ENCODE measurements at places on chromosomes 6 and 20.

DNA sequence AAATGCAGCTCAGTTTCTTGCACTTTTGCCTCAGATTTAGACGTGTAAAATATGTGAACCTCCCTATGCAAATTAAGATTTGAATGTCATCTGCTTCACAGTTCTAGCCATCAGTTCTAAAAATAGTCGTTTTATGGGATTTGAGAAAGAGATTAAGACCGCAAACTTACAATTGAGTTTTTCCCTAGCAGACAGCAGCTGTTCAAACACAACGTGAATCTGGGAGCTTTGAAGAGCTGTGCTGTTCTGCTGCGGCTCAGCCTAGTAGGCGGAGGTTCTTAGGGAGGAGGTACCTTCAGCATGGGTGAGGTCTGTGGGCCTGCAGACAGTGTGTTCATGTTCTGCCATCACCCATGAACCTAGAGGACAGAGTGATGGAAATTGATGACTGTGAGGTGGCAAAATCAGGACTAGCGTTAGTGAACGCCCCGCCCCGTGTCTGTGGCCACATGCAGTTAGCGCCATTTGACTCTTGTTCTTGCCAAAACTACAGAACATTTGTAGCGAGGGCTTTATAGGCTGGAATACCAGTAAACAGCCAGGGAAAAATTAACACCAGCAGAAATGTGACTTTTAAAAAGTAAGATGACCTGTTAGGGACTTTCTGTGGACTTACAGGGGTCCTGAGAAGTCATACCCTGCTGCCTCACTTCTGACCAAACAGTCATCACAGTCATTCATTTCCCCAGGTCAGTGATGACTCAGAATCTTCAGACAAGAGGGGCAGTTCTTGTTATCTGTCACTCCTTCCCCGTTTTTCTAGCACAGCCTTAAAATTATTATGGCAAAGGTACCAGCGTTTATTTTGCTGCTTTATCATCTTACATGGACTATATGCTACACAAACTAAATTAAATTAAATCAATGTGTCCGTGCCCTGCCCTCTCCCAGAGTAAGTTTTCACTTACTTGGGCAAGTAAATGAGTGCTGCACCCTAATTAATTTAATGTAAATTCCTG is 84.3 kb upstream of the TMEM181 start:
- DNase-seq = no peak

GRCh38 chr6:96624957-96625356 is 62.0 kb downstream of the FHL5 start:
- no peak for DNase-seq

DNA sequence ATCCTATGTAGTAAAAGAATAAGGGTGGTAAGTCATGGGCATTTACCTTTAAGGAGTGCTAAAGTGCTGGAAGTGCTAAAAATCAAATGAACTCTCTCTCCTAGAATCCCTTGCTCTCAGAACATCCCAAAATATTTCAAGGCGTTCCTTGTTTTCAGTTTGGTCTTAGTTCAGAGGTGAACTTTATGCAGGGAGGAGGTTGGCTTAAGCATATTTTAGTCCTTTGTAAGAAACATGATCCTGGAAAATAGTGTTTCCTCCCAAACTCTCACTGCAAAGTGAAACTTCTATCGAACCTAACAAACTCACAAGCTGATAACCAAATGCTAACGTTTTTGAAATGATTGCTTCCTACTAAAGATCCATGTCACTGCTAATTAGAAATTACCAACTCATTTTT is 231.4 kb downstream of the FOXC1 start:
- no peak for DNase-seq

DNA sequence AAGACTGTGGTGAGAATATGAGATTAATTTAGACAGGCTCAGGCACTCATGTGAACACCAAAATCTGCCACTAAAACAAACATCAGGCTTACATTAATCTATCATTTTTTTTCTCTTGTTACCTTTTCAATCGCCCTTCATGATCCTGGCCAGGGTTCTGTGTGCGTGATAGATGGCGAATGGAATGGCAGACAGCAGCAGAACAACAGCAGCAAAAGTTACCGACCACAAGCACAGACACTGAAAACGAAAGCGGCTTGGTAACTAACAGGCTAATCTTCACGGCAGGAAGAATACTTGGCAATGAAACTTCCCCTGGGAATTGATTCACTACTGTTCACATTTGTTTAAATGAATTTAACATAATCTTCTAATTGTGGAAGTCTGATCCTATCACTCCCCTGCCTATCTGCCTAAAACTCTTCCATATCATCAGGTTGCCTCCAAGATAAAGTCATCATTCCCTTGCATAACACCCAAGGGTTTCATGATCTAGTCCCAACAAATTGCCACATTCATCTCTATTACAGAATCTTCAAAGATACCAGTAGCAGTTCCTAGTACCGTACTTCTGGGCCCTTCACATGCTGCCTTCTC is 28.7 kb downstream of the PTPRK start:
- DNase-seq = no peak

All from stimulated activated CD4-positive, alpha-beta T cell treated with anti-CD3 and anti-CD28 coated beads, Interleukin-12 subunit alpha, Interleukin-12 subunit beta, amount 100 ng/mL, for 24 hours (primary cell).